ENCODE measurements at places on chromosomes 6 and 20.

- no peak for DNase-seq
These were observed 37.5 kb downstream of the ABRACL start for GRCh38 chr6:139066080-139066479.

DNA sequence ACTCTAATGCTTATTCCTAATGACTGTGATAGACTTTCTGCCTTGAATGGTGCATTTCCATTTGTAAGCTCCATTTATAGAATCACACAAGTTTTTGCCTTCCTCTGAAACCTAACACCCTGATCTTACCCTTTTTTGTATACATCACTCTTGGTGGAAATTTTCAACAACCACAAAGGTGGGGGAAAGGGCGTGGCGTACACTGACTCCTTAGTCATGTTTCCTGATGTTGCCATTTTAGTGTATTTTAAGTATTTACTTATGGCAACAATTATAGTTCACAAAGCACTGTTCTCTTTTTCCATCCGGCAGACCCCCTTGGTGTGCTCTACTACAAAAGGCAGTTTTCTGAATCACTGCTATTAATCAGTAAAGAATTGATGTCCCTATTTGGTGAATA, 92.0 kb downstream of the ATXN1 start:
- DNase-seq, result no peak

GRCh38 chr6:6820641-6821238, 232.2 kb downstream of the LY86 start:
- DNase-seq, result no peak

DNA sequence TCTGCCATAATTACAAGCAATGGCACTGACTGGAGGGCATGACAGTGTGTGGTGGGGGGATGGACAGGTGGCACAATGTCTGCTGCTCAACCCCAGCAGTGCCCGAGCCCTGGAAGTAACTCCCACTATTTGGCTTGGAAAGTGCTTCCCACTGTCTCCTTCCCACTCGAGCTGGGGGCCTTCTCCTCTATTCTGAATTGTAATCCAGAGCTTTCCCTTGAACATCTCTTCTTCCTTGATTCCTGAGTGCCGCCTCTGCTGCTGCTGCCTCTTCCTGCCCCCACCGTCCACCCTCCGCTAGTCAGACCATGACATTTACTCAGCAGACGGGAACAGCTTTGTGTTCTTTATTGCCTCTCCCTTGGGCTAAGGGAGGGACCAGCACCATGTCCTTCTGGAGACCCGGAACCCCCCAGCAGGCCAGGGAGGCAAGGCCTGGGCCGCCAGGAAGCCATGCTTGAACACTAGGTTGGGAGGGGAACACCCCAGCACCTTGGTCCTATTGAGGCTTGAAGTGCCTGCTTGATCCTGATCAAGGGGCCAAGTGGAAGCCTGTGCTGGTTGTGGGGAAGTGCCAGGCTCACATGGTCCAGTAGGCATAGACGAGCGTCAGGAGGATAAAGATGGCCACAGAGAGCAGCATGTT, 17.0 kb downstream of the CCDC167 start:
- no peak for DNase-seq

GRCh38 chr6:144123421-144123820, 26.9 kb upstream of the STX11 start:
- DNase-seq, result no peak

DNA sequence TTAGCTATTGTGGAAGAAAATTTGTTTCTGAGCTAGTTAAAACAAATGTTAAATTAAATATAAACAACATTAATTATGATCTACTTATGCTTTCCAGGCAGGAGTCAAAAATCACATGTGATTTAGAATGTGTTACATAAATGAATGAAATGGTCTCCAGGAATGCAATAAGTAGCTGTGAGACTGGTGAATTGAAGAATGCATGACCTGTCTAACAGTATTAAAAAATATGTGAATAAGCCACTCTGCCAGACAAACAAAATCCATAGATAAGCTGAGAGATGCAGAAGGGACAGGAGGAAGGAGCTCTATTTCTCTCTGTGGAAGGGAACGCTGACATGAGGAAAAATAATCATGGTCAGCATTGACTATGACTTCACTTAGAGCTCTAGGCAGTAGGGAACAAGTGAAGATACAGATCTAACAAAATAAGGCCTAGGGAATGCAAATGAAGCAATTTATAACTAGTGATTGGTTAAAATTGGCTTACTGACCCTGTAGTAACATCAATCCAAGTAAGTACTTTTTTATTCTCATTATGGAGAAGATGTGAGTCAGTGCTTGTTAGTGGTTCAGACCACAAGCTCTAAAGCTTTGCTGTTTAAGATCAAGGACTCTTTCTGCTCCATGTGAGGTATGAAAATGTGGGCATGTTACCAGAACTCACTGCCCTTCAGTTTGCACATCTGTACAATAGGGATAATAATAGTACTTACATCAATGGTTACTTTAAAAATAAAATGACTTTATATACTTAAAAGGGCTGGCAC, 432.6 kb downstream of the MMUT start:
- no peak for DNase-seq

DNA sequence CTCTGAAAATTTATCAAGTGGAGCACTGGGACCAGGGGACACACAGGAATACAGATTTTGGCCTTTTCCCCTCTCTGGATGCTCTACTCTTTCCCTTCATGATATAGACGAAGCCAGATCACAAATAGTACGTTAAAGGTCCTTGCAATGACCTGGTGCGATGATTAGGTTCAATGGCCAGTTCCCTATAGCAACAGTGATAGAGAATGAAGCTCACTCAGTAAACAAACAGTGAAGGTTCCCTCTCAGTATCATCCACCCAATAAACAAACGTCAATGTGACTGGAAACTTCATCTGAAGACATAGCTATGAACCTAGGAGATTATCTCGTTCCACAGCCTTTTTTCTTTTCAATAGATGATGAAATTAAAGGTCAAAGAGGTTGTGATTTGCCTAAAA, 596.2 kb downstream of the KIF16B start:
- DNase-seq, result no peak

- DNase-seq, result no peak
These were observed 2.2 kb upstream of the OXT start for GRCh38 chr20:3068986-3069900.

DNA sequence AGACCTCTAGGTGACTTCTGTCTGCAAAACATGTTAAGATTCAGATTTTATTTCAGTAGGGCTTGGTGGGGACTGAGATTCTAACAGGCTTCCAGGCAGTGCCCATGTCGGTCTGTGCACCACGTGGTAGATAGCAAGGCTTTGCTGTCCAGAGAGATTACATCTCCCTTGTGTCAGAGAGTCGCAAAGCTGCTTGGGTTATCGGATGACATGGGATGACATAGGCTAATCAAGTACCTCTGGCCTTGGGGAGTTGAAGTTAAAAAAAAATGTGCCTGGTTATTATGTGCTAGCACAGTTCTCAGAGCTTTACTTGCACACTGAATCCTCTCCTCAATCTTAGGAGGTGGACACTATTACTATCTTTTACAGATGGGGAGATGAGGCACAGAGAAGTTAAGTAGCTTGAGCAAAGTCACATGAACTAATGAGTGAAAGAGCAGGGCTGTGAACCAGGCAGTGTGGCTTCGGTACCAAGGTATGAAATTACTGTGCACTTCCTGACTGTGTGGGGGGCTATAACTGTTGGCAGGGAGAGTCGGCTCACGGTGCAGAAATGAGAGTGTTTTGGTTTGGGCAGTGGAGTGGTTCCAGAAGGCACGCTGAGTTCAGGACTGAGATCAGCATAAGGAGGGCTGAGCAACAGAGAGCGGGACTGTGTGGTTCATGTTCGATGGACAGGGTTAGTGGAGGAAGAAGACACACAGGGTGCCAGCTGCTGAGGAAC, 41.1 kb downstream of the FARS2 start:
- DNase-seq, result no peak

DNA sequence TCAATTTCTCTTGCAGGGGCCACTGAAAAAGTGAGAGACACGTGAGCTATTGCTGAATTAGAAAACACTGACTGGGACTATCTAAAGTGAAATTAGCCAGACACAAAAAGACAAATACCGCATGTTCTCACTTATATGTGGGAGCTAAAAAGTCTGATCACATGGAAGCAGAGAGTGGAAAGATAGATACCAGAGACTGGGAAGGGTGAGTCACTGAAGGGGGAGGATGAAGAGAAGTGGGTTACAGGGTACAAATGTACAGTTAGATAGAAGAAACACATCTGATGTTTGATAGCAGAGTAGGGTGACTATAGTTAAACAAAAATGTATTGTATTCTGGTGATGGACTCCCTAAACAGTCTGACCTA, 13.4 kb downstream of the CST3 start:
- no peak for DNase-seq

DNA sequence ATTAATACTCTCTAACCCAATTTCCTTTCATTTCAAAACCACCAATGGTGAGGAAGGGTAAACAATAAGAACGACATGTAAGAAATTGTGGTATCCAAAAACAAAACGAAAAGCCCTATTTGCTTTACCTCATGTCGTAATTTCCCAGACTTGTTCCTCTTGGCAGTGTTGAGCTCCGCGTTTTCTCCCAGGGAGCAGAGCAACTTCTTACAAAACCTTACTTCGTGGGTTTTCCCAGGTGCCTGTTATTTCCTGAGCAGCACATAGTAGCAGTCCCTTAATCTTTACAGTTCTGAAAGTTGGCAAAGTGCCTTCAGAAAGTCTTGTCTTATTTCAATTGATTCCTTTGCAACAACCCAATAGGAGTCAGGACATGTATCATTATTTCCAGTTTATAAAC, 207.9 kb upstream of the MARCKS start:
- DNase-seq, result no peak

DNA sequence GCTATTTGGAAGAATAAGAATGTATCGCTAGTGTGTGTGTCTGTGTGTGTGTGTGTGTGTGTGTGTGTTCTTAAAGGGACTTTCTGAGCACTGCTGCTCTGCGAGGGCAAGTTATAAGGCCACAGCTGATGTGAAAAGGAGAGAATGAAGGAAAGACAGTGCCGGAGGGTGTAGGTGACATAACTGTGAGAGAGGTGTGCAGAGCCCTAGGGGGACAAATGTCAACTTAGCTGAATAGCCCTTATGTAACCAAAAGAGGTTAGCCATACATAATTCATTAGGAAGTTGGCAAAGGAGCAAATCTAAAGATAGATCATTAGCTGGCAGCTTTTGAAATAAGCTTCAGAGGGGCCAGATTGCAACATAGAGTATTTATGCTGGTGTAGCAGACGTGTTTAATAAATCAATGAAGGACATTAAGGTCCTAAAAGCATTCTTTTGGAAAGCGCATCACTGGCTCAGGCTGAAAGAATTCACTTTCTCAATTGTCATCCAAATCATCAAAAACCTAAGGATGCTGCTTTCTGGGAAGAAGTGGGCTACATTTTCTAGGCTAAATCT, 81.0 kb downstream of the NDUFAF5 start:
- peak; percentile 40 for DNase-seq

DNA sequence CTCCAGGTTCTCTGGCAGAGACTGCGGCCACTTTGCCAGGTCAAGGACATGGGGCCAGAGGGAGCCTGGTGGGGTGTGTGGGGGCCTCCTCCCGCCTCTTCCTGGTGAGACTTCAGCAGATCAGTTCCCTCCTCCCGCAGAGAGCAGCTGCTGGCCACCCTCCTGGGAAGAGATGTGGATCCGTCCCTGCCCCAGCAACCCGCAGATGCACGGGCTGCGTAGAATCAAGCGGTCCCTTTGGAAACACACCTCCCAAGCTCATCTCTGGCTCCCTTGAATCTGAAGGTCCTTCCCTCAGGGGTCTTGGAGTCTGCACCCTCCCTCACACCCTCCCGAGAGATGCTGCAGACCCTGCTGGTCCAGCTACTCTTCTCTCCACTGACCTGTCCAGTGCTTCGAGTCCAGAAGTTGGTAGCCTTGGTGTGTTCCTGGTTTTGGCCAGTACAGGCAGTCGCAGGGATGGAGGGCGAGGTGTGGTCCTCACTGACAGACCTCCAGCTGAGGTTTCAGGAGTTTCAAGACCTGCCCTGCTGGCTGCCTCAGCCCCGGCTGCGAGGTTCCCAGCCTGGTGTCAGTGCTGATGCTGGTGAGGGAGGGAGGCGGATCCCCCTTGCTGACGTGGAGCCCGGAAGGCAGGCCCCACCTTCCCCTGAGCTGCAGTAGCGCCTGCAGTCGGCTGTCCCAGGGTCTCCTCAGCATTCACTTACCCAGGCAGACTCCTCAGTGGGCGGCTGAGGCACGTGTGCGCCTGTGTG, at the start of gene NPBWR2:
Gene NPBWR2, minus strand, starts transcription at position 585 of the 755 bp plus-strand sequence. CDS start 734 bp downstream, outside the sequence.
- DNase-seq, result no peak

DNA sequence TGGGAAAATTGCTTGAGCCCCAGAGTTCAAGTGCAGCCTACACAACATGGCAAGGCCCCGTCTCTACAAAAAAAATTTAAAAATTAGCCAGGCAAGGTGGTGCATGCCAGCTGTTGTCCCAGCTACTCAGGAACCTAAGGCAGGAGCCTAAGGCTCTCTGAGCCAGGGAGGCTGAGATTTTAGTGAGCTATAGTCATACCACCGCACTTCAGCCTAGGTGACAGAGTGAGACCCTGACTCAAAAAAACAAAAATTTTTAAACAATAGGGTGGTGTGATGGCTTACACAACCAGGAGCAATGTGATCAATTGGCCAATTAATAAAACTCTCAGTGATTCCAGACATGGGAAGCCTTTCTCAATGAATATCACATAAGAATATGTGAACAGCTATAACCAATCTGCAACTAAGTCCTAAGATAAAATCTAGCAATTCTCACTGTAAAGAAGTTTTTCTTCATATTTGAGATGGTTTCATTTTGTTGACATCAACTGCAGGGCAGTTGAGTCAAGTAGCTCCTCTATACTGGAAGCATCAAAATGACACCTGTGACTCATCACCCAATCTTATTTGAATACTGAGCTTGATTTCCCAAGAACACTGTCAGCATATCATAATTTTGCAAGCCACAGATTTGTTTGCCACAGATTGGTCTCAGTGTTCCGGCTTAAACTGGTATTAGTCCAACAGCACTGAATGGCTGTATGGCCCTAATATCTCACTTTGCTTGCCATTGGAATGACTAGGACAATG, 169.0 kb upstream of the GJE1 start:
- DNase-seq, result no peak

DNA sequence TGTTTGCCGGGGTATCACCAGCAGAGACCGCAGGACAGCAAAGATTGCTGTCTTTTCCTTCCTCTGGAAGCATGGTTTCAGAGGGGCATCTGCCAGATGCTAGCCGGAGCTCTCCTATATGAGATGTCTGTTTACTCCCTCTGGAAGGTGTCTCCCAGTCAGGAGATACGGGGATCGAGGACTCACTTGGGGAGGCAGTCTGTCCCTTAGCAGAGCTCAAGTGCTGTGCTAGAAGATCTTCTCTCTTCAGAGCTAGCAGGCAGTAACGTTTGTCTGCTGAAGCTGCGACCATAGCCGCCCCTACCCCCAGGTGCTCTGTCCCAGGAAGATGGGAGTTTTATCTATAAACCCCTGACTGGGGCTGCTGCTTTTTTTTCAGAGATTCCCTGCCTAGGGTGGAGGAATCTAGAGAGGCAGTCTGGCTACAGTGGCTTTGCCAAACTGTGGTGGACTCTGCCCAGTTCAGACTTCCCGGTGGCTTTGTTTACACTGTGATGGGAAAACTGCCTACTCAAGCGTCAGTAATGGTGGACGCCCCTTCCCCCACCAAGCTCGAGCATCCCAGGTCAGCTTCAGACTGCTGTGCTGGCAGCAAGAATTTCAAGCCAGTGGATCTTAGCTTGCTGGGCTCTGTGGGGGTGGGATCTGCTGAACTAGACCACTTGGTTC, 133.0 kb upstream of the FLRT3 start:
- DNase-seq, result no peak
